ENCODE measurements at places on chromosomes 7 and 10.

DNA sequence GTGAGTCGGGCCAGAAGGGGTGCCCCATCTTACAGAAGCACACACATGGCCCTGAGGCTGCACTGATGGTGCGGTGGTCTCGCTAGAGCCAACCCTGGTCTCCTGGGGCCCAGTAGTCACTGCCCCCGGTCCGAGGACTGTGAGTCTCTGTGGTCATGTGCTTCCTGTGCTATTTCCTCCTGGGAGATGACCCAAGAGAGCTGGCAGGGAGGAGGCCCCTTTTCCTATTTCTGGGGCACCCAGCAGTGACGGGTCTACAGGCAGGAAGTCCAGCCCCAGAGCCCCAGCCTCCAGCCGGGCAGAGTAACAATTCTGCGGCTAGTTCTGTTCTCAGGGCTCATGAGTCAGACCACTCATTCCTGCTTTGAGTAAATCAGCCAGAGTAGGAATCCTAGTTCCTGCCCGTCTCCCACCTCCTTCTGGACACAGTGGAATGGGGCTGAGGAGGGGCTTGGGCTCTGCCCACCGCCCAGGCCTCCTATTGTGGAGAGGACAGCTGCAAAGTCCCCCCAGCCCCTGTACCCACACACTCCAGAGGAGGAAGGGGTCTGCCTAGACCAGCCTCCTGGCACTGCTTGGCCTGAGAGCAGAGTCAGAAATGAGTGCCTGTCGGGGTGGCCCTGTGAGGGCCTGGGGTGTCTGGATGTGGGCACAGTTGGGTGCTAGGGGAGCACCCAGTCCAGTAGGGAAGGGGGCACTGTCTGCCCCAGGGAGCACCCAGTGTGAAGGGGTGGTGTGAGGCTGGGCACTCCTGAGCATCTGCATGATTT, 80.5 kb upstream of the PPIF start:
- DNase-seq, result no peak

- DNase-seq, result no peak
Observed at GRCh38 chr10:69497231-69497561, 45.9 kb downstream of the TSPAN15 start.

- no peak for DNase-seq
Observed at GRCh38 chr10:79079054-79079397, 10.3 kb downstream of the ZMIZ1 start.

GRCh38 chr7:139656387-139656786, 121.4 kb downstream of the HIPK2 start:
- DNase-seq, result no peak
